ENCODE measurements at places on chromosomes 3 and 15.

DNA sequence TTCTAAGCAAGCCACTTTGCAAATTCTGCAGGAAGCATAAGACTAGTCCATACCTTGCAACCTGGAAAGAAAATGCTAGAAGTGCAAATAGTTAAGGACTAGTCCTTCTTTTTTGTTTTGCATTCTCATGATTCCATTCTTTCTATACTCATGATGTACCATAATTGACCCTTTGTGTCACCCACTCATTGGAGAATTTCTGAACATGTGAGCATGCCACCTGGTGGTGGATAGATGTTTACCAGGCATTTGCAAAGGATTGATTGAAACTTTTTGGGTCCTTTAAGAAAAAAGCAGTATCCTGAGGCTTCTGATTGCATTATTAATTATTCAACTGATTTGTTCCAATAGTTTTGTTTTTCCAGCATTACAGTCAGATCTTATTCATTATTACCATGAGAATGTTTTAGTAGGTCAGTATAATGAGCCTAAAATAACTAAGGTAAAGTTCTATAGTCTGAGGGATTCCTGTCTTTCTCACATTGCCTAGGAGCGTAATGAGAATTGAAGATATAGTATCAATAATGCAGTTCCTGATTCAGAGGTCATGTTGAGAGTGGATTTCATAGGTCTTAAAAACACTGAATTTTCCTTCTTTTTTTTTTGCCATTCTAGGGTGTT, 20.2 kb upstream of the DIPK2A start:
- no peak for DNase-seq

DNA sequence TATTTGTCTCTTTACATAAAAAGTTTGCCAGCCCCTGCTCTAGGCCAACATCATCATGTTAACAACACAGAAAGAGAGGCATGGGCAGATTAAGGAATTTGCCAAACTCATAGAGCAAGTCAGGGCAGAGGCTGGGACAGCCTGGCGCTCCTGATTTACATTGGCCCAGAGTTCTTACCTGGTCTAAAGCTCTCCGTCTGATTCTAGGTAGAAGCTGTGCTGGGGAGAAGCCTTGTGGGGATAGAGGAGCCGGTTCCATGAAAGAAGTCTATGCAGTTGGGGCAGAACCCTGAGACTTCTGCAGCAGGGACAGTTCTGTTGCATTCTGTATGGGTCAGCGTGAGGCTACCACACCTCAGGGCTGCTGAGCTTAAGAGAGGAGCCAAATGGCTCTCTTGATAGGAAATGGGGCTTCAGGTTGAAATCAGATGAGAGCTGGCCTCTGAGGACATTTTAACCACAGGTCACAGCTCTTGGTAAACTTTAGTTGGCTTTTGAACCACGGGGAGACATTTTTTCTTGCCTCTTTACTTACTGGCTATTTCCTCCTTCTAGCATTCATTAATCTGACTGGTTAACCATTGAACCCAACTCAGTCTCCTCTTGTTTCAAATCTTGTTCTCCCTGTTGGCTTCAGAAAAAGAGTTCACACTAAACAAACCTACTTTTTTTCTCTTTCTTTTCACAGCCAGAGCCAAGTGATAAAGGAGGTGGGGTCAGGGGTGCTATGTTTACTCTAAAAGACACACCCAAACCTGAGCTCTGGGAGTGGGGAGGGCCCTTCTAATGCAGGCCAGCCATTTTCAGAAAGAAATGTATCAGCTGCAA, 250.7 kb downstream of the OPA1 start:
- no peak for DNase-seq

GRCh38 chr3:16173283-16174025, 1.0 kb upstream of the GALNT15 start:
- no peak for DNase-seq

DNA sequence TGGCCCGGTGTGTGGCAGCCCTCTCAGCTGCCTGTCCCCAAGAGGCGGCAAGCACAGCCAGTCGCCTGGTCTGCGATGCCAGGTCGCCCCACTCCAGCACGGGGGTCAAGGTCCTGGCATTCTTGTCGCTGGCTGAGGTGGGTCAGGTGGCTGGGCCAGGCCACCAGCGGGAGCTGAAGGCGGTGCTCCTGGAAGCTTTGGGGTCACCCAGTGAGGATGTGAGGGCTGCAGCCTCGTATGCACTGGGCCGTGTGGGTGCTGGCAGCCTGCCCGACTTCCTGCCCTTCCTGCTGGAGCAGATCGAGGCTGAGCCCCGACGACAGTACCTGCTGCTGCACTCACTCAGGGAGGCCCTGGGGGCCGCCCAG, 20.8 kb downstream of the CAND2 start:
- no peak for DNase-seq

GRCh38 chr3:141452045-141452444, 34.8 kb upstream of the RASA2 start:
- DNase-seq, result no peak

DNA sequence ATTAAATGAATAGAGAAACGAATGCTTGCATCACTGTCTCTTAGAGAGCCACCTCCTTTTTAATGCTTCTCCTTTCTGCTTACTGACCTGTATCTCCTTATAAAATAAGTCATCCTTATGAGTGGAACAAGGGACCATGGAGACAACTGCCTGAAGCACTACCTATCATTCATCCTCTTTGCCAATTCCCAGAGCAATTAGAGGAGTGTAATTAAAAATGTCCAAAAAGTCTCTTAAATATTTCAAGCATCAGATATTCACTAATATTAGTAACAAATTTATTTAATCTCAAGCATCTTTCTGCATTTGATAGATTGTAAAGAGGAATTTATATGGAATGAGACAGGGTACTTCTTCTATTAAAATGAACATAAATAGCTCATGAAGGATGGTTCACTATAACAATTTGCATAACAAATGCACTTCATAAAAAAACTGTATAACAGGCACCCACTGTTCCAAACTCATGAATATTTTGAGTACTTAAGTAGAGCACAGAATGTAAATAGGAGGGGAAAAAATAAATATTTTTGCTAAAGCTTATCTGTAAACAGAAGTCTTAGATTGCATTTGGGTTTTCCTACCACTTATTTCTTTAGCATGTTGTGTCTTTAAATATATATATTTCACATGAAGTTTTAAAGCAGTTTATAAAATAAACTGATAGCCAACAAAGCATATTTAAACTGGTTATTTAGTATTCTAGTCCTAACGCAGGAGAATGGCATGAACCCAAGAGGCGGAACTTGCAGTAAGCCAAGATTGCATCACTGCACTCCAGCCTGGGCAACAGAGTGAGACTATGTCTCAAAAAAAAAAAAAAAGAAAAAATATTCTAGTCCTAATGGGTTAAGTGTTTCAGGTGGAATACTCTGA, 269.3 kb downstream of the TBL1XR1 start:
- DNase-seq, result no peak

GRCh38 chr15:50697109-50697797, 10.7 kb upstream of the TRPM7 start:
- DNase-seq, result no peak

DNA sequence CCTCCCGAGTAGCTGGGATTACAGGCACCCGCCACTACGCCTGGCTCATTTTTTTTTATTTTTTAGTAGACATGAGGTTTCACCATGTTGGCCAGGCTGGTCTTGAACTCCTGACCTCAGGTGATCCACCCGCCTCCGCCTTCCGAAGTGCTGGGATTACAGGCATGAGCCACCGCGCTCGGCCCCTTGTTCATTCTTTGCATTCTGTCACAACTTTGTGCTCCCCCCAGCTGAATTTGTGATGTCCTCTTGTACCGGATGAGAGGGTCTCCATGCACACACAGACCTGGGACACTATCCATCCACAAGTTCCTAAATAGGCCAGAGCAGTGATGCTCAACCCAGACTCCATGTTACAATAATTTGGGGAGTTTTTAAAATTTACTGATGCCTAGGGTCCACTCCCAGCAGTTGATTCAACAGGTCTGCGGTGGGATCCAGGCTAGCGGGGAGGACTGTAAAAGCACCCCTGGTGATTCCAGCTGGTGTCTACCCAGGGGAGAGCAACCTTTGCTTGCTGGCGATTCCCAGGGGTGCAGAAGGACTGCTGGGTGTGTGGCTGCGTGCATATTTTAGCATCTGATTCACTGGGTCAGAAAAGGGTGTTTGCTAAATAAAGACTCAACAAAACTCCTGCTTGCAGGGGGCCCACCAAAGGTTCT, 1.0 kb downstream of the RASSF1 start:
- DNase-seq, result no peak

Measured in GOT3 (cell line).